ENCODE measurements at places on chromosomes 3 and 15. TPM values are rescaled to one million over a fixed set of nuclear protein-coding genes. Genes with fewer than 3 reads are reported as not detected.
A peak's percentile ranks its signal among the peaks of the same experiment; 100 is the strongest.

CD86 gene
- total RNA-seq: 2.3 TPM

B3GALNT1 gene
- 73.4 TPM for total RNA-seq

ATP13A5 gene
- not detected for total RNA-seq

CD96 gene
- total RNA-seq: 0.21 TPM

AMOTL2 gene
- total RNA-seq: 48.9 TPM

NLGN1 gene
- 17.0 TPM for total RNA-seq

SAMD7 gene
- not detected for total RNA-seq

LDHAL6B gene
- total RNA-seq: not detected

- DNase-seq: no peak
- no peaks in the 10 kb centered on the region for H3K36me3 ChIP-seq
- no peaks in the 10 kb centered on the region for H3K4me1 ChIP-seq
- no peak overlapping the region for H3K4me3 ChIP-seq
Measured at GRCh38 chr3:97689111-97689510, 75.4 kb upstream of the ARL6 start.

GRCh38 chr3:61668317-61668864, 107.0 kb downstream of the PTPRG start:
- H3K27ac ChIP-seq: no peak overlapping the region
- peaks cover 55% of the 10 kb centered on the region for H3K4me1 ChIP-seq
- DNase-seq: no peak
- no peaks in the 10 kb centered on the region for H3K27me3 ChIP-seq
- H3K36me3 ChIP-seq: no peaks in the 10 kb centered on the region

GRCh38 chr3:38088126-38089078, 48.5 kb downstream of the ACAA1 start:
- H3K27ac ChIP-seq: no peak overlapping the region
- H3K36me3 ChIP-seq: no peaks in the 10 kb centered on the region
- no peak overlapping the region for H3K4me3 ChIP-seq
- DNase-seq: no peak

GRCh38 chr15:99071091-99071680, 33.7 kb upstream of the SYNM start:
- H3K4me3 ChIP-seq: no peak overlapping the region
- no peaks in the 10 kb centered on the region for H3K4me1 ChIP-seq
- H3K36me3 ChIP-seq: no peaks in the 10 kb centered on the region

DNA sequence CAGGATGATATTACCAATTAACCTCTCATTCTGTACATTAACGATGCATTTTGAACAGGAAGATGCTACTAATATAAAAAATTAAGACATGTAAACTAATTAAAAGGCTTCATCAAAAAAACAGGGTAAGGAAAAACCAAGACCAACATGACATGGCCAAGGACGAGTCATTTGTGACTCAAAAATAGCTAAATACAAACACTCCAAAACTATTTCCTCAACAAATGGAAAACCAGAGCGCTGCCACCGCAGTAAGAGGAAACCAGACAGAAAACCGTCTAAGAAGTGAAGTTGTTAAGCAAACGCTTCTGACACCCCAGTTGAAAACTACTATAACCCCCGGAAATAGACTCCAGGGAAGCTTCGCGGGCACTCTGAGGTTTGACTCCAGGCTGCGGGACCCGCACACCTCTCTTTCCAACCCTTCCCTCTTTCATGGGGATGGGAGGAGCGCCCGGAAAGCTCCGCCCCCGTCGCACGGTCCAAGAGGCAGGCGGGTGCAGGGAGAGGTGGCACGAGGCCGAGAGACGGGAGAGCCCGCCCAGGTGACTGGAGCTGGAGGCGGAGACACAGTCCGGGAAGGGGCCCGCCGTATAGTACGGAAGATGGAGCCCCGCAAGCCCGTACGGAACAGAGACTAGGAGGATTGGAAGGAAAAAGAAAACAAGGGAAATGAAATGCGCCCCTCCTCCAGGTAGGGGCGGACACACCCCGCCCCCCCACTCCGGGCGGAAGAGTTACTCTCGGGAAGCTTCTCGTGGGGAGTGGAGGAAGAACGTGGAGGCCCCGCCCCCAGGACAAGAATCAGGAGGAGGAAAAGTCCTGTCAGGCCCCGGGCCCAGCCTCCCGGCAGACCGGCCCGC, 708 bp downstream of the DCAF1 start:
- no peaks in the 10 kb centered on the region for H3K36me3 ChIP-seq
- H3K4me3 ChIP-seq: peak overlapping the region; percentile 79
- peak overlapping the region; percentile 92 for H3K27ac ChIP-seq
- peak; percentile 92 for DNase-seq

GRCh38 chr3:32018757-32019564, 37.4 kb downstream of the ZNF860 start:
- no peak overlapping the region for H3K4me3 ChIP-seq
- no peak overlapping the region for H3K27ac ChIP-seq
- H3K27me3 ChIP-seq: no peaks in the 10 kb centered on the region
- no peaks in the 10 kb centered on the region for H3K4me1 ChIP-seq
- H3K36me3 ChIP-seq: no peaks in the 10 kb centered on the region

DNA sequence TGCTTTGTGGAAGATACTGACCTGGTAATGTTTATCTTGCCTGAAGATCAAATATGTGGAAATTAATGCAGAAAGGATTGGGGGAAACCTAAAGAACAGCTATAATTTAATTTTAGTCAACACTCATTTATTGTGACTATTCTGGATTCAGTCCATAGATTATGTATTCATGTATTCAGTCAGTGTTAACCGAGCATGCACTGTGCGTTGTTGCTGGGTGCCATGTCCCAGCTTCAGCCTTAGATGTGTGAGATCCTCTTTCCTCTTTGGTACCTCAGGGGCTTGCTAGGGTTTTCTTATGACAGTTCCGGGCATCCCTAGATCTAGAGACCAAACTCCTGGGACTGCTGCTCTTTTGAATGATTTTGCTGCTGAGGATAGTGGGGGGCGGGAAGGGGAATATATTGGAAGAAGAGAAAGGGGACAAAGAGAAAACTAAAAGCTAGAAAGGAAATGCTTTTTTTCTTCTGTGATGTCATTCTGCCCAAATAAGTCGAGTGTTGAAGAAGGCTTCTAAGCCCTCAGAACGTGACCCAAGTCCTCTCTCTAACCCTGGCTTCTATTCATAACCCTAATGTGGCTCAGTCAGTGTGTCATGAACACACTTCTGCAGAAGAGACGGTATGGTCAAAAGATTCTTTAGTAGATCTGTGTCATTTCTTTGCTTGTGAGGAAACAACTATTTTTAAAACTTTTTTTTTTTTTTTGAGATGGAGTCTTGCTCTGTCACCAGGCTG, 33.5 kb downstream of the STARD9 start:
- no peak for DNase-seq
- no peak overlapping the region for H3K4me3 ChIP-seq
- H3K4me1 ChIP-seq: peaks cover 50% of the 10 kb centered on the region
- no peaks in the 10 kb centered on the region for H3K27me3 ChIP-seq
- no peaks in the 10 kb centered on the region for H3K36me3 ChIP-seq
- no peak overlapping the region for H3K27ac ChIP-seq

DNA sequence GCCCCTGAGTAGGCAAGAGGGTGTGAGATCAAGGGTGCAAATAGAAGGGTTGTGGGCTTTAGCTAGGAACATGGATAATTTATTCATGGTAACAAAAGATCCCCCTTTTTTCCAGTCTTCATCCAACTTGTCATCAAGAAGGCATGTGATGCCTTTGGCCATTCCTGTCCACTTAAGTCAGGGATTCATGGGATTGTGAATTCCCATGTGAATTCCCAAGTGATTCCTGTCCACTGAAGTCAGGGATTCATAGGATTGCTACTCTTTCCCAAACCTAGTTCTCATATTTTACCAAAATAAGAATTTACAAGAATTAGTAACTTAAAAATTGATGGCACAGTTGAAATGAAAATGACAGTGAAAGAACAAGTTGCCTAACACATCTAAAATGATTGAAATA, 40.8 kb downstream of the HMG20A start:
- H3K4me3 ChIP-seq: no peak overlapping the region
- no peaks in the 10 kb centered on the region for H3K27me3 ChIP-seq
- DNase-seq: no peak
- H3K36me3 ChIP-seq: no peaks in the 10 kb centered on the region

- H3K36me3 ChIP-seq: no peaks in the 10 kb centered on the region
- H3K27ac ChIP-seq: no peak overlapping the region
- DNase-seq: no peak
- H3K4me1 ChIP-seq: no peaks in the 10 kb centered on the region
- no peaks in the 10 kb centered on the region for H3K27me3 ChIP-seq
Measured at GRCh38 chr15:48913141-48913540, 35.2 kb downstream of the EID1 start.

Data from heart left ventricle (tissue), 16 donors.